Endothelial cell of umbilical vein (primary cell): ENCODE measurements at places on chromosomes 1 and 21. TPM values are rescaled to one million over a fixed set of nuclear protein-coding genes. Genes with fewer than 3 reads are reported as not detected.

The CFAP107 gene
- not detected in 2 replicates for total RNA-seq

The GRIK3 gene
- total RNA-seq: not detected in 2 replicates

The VASH2 gene
- 1.4 and 2.9 TPM in 2 replicates for total RNA-seq

The EXO1 gene
- 19.8 and 23.5 TPM in 2 replicates for total RNA-seq

The APOBEC4 gene
- not detected in 2 replicates for total RNA-seq

The CADM3 gene
- total RNA-seq: 2.7 and 4.1 TPM in 2 replicates

The CFHR5 gene
- total RNA-seq: not detected in 2 replicates

The OLFML3 gene
- total RNA-seq: 1.7 and 3.4 TPM in 2 replicates

The KRTAP19-3 gene
- total RNA-seq: not detected in 2 replicates

The SMIM12 gene
- 54.7 and 66.2 TPM in 2 replicates for total RNA-seq

The GUCA2B gene
- not detected in 2 replicates for total RNA-seq

The RBP7 gene
- total RNA-seq: not detected in 2 replicates

The NLRP3 gene
- 0.07 and 0.24 TPM in 2 replicates for total RNA-seq

The LAMC2 gene
- total RNA-seq: 0.82 and 4.0 TPM in 2 replicates

The MAP3K21 gene
- total RNA-seq: 0.74 and 0.95 TPM in 2 replicates

The CYP4Z1 gene
- total RNA-seq: not detected in 2 replicates

The MTX1 gene
- 49.1 and 53.0 TPM in 2 replicates for total RNA-seq

The TACSTD2 gene
- total RNA-seq: 14.1 and 30.7 TPM in 2 replicates

The CRP gene
- not detected in 2 replicates for total RNA-seq

The ANP32E gene
- total RNA-seq: 53.4 and 57.9 TPM in 2 replicates

The NBPF3 gene
- 6.0 and 6.5 TPM in 2 replicates for total RNA-seq
